NCI-H1436 treated with DMSO at 0.1 percent for 48 hours (cell line): ENCODE measurements at places on chromosomes 5 and 9.

- no peak for DNase-seq
Observed at GRCh38 chr9:2597483-2597882, 24.1 kb upstream of the VLDLR start.

GRCh38 chr9:128886211-128886891, 4.4 kb downstream of the LRRC8A start:
- DNase-seq = no peak

DNA sequence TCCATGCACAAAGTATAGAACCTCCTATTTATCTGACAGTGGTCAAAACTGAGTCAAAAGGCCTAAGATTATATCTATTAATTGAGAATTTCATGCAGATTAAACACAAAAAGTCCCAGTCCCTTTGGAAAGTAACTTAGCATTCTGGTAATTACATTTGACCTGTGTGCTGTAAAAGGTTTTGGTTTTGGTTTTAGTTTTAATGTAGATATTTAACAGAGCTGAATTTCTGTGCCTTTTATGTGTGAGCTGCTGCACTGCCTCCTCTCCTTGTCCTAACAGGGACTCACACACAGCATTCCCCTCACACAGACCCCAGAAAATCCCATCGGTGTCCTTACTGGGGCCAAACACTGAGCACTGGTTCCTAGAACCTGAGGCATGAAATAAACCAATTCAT, 31.0 kb upstream of the FSD1L start:
- no peak for DNase-seq

DNA sequence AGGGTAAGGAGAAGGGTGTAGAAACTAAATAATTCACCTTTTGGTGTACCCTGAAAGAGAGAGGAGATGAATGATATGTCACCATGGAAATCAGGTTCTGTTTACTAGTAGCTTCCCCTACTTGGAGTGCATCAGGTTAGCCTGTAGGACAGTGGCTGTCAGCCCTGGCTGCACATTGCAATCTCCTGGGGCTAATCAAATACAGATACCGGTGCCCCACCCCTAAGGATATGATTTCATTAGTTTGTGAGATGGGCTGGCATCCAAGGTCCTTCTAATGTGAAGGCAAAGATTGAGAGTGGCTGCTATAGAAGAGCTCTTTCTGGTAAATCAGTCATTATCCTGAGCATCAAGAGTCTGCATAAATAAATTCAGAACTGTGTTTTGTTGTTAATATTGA, 47.2 kb downstream of the INSYN2B start:
- DNase-seq = no peak

DNA sequence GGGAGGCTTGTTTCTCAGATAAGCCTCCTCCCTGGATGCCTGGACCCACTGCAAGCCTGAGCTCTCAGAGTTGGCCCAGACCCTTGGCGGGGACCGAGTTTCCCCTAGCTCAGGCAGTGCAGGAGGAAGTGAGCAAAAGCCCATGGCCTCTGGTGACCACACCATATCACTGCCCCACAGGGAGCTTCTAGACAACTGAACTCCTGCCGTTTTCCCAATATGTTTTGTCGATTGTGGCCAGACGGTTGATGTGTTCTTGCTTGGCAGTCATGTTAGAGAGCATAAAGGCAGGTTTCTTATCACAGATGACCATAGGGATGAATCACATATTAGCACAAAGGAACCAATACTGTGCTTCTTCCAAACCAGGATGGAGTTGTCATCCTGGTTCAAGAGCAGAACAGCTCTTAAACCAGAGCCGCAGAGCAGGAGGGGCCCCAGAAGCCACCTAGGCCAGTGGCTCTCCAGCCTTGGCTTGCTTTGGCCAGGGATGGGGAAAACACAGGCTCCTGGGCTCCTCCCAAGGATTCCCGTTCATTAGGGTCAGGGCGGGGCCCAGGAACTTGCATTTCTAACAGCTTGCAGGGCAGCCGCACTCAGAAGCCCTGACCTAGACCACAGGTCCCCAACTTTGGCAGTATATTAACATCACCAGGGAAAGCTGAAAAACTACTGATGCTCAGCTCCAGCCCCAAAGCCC, 113.1 kb upstream of the TBC1D2 start:
- no peak for DNase-seq

- DNase-seq = no peak
Observed at GRCh38 chr5:156893517-156893916, 43.4 kb downstream of the PPP1R2B start.

- no peak for DNase-seq
Observed at GRCh38 chr9:33133186-33133585, 34.0 kb downstream of the B4GALT1 start.
